ENCODE measurements at places on chromosomes 16 and 17. TPM values are rescaled to one million over a fixed set of nuclear protein-coding genes. Genes with fewer than 3 reads are reported as not detected.
A peak's percentile ranks its signal among the peaks of the same experiment; 100 is the strongest.

Gene GLTPD2
- 0.61 TPM for polyA plus RNA-seq

Gene ZACN
- polyA plus RNA-seq: 1.9 TPM

Gene TOX3
- polyA plus RNA-seq: not detected

- DNase-seq: peak; percentile 95
- peak overlapping the region; percentile 87 for H3K27ac ChIP-seq
- peaks cover 12% of the 10 kb centered on the region for H3K4me1 ChIP-seq
Measured at GRCh38 chr17:8226536-8227237, 16.3 kb upstream of the AURKB start.

GRCh38 chr16:68915589-68915988 is 72.3 kb downstream of the TANGO6 start:
- H3K4me3 ChIP-seq: no peak overlapping the region
- H3K4me1 ChIP-seq: no peaks in the 10 kb centered on the region
- H3K36me3 ChIP-seq: no peaks in the 10 kb centered on the region
- no peak for DNase-seq
- H3K27ac ChIP-seq: no peak overlapping the region
- H3K27me3 ChIP-seq: no peaks in the 10 kb centered on the region

- H3K27ac ChIP-seq: no peak overlapping the region
- no peak overlapping the region for H3K4me3 ChIP-seq
- H3K36me3 ChIP-seq: no peaks in the 10 kb centered on the region
- no peaks in the 10 kb centered on the region for H3K27me3 ChIP-seq
- no peaks in the 10 kb centered on the region for H3K4me1 ChIP-seq
Measured at GRCh38 chr16:4897328-4897727, 39.6 kb downstream of the PPL start.

DNA sequence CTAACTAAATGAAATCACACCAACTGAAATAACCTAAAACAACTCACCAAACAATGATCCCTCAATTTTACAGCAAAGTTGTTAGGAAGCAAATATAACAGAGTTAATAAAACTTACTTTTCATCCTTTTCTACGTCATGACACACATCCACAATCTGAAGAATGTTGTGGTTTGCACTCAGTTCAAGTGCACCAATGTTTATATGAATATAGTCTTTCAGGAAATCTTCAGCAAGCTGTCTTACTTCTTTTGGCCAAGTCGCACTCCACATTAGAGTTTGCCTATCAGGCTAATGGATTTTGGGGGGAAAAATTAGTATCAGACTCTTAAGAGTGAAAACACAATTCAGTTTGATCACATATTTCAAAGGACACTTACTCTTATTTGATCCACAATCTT is 3.3 kb downstream of the DDX5 start:
- H3K4me3 ChIP-seq: peak overlapping the region; percentile 98
- H3K36me3 ChIP-seq: peaks cover 73% of the 10 kb centered on the region
- no peaks in the 10 kb centered on the region for H3K27me3 ChIP-seq
